ENCODE measurements at places on chromosomes 2 and 18. TPM values are rescaled to one million over a fixed set of nuclear protein-coding genes. Genes with fewer than 3 reads are reported as not detected.

The CNTNAP5 gene
- polyA plus RNA-seq = not detected

The TFCP2L1 gene
- not detected for polyA plus RNA-seq

GRCh38 chr2:240329116-240329665 is 106.3 kb upstream of the GPC1 start:
- DNase-seq = no peak

- DNase-seq = no peak
These were observed 24.2 kb upstream of the SERPINE2 start for GRCh38 chr2:224063298-224063648.

The TUBB8B gene
- not detected for polyA plus RNA-seq

DNA sequence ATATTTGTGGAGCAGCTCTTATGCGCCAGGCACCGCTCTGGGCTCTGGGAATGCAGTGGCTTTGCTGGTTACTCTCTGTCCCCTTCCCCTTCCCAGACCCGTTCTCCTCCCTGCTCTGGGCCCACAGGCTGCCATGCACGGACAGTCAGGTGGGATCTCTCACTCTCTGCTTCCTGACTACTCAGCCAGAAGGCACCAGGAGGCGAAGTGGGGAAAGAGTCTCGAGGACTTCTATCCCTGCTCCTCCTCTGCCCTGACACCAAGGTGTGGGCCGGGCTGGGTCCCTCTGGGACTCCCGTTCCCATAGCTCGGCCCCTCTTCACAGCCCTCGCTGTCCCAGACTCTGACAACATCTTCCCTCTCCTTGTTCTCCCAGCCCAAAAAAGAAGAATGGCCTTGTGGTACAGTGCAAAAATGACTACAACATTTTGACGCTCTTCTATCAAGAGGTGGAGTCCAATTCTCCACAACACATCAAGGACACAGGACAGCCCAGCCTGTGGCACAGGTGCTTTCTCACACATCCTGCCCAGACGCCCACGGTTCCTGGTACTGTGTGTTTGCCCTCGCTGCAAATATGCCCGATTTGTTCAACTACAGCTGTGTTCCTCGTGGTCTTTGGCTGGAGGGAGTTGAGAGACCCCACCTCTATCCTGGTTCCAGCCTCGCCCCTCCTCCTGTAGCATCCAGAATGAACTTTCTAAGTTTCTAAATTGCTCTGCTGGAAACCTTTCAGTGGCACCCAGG is 14.0 kb upstream of the DUSP2 start:
- peak; percentile 36 for DNase-seq

GRCh38 chr2:81495556-81495955 is 1191.0 kb upstream of the LRRTM1 start:
- no peak for DNase-seq

DNA sequence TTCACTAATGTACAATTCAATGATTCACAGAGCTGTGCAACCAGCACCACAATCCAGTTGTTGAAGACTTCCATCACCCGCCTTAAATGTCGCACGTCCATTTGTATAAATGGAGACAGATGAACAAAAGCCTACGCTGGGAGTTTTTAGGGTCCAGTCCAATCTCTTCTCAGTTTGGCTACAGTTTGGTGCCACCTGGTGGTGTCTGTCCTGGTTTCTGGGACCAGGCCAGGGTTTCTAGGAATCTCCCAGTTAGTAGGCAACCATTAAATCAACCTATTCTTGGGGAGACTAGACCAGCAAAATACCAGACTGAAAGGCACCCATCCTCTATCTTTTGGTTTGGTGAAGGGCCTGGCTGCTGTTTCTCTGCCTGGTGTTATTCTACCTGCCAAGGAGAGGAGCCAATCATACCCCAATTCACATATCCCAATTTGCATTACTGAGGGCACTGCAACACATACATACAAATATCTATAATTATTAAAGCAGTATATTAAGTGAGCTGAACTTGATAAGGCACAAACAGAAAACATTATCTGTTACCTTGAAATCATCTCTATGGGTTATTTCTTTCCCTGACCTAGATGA is 3.2 kb upstream of the DDX1 start:
- DNase-seq = no peak

GRCh38 chr2:199148076-199148845 is 309.5 kb downstream of the SATB2 start:
- no peak for DNase-seq

All from immature natural killer cell (primary cell).